ENCODE measurements at places on chromosomes 6 and 20.

DNA sequence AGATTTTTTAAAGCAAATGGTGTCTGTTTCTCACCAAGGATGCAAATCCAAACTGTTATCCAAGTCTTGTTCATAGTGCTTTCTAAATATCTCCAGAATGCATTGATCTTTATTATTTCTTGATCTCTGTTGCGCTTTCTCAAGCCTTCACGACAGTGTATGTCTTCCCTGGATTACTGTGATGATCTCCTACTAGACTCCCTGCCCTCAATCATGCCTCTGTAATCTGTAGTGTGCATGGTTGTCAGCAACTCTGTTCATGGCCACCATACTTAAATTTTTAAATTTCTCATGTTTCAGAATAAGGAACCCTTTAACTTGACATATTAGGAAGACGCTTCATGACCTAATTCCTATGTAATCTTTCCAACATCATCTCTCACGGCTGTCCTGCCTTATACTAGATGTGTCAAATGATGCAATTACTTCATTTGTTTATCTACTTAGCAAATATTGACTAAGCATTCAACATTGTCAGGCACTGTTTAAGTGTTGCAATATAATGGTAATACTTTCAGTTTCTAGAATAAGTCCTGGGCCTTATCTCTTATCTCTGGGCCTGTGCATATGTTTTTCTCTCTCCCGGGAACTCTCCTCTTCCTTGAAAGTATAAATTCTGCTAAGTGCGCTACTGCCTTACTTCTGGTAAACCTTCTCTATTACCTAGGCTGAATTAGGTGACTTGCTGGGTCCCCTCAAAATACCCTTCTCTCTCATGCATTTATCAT is 25.6 kb upstream of the AHI1 start:
- DNase-seq, result no peak

- DNase-seq, result no peak
Measured at GRCh38 chr6:135030532-135031178, 24.0 kb downstream of the HBS1L start.

- no peak for DNase-seq
Measured at GRCh38 chr6:119467488-119468081, 118.0 kb upstream of the MAN1A1 start.

DNA sequence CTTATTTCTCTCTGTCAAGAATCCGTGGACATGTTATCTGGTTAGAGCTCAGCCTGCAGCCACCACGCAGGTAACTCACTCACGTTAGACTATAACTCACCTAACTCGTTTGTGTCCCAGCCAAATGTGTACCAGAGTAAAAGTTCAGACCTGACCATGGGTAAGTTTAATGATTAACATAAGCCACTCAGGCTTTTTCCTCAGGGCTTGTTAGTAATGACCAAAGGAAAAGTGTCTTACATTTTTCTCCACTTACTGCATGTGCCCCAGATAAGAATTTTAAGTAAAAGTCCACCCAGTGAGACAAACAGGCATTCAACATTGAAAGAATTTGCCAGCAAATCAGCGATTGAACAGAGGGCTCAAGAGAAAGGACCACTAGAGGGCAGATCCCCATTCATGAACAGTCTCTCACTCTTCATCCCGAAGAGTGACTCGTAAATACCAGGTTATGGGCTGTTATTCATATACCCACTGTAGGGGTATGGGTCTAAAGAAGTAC is at the start of gene PKHD1:
TSS of gene PKHD1 (minus strand) at position 116 of the 502 bp plus-strand sequence. CDS start 2,680 bp downstream, outside the sequence.
- DNase-seq, result no peak

DNA sequence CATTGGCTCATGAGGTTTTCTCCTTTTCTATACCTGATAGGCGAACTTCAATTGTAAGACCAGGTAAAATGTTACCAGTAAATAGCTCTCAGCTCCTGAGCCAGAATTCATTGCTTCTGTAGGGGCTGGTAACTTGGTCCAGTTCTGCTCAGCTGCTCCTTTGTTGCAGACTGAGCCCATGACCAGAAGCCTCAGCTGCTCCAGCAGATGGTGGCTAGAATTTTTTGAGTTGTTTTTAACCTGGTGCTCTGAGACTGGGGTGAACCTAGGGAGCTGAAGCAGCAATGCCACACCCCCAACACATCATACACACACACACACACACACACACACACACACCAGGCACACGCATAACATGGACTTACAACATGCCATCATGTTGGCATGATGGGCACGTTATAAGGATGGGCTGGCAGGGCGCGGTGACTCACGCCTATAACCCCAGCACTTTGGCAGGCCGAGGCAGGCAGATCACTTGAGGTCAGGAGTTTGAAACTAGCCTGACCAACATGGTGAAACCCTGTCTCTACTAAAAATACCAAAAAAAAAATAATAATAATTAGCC is 103.1 kb downstream of the QRSL1 start:
- no peak for DNase-seq

GRCh38 chr6:24980507-24981385 is 45.0 kb upstream of the RIPOR2 start:
- DNase-seq, result no peak

DNA sequence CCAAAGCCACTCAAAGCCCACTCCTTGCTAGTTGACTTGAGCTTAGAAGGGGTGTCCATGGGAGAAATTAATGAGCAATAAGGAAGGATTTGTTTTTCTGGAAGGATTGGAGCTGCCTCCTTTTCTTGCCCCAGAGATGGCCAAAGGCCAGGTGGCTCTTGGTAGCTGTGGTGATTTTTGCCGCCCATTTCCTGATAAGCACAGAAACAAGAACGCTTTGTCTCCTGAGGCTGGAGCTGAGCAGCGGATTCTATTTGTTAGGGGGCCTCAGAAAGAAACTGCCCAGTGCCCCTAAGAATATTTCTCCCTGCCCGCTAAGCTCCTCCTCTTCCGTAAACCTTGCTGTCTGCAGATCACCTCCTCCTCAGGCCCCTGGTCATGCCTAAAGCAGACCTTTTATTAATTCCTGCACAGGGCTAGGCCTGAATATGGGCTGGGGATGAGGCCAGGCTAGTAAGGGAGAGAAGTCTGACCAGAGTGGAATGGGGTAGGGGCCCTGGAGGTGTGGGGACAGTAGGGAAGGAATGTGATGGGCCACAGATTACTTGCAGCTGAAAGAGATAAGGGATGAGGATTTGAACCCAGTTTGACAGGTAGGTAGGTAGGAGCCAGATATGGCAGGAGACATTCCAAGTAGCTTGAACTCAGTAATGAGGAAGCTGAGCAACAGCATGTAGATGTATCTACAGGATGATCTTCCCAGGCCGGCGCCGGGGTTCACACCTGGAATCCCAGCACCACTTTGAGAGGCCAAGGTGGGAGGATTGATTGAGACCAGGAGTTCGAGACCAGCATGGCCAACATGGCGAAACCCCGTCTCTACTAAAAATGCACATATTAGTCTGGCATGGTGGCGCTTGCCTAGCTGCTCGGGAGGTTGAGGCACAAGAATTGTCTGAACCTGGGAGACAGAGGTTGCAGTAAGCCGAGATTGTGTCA is 71.2 kb upstream of the NAA20 start:
- DNase-seq, result no peak

- DNase-seq, result no peak
Measured at GRCh38 chr6:158160932-158161539, 7.0 kb downstream of the SERAC1 start.

GRCh38 chr20:63735859-63736718 is at the start of gene LIME1:
Gene LIME1, plus strand, starts transcription at chr20:63736664. Its CDS starts 886 bp downstream, at chr20:63737550.
- no peak for DNase-seq

GRCh38 chr6:125741336-125741735 is 8.1 kb upstream of the HEY2 start:
- DNase-seq, result no peak

- no peak for DNase-seq
Measured at GRCh38 chr6:46011188-46012085, 4.2 kb downstream of the CLIC5 start.

- DNase-seq, result peak; percentile 71
Measured at GRCh38 chr6:159969204-159969912, 476 bp downstream of the IGF2R start.

- no peak for DNase-seq
Measured at GRCh38 chr6:21610341-21610740, 16.8 kb downstream of the SOX4 start.

GRCh38 chr6:6635869-6636268 is 47.3 kb downstream of the LY86 start:
- no peak for DNase-seq

GRCh38 chr20:44388466-44389023 is 33.0 kb downstream of the HNF4A start:
- DNase-seq, result peak; percentile 82

GRCh38 chr6:129672341-129672682 is 37.7 kb downstream of the ARHGAP18 start:
- no peak for DNase-seq

DNA sequence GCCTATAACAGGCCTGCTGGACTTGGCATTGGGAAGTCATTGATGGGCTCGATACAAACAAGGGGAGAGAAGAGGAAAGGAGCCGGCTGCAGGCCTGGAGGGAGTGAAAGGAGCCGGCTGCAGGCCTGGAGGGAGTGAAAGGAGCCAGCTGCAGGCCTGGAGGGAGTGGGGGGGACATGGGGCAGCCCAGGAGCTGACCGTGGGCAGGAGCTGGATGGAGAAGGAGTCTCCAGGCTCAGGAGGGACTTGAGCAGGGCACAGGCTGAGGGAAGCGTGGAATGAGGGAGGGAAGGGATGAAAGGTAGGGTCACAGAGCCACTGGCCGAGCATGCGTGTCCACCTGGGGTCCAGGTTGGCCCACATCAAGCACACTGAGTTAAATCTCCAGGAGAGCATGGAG is 32.0 kb downstream of the RPP40 start:
- DNase-seq, result no peak

GRCh38 chr6:99276747-99277146 is 72.7 kb downstream of the FAXC start:
- no peak for DNase-seq

- peak; percentile 42 for DNase-seq
Measured at GRCh38 chr6:44263354-44264100, 1.8 kb downstream of the NFKBIE start.

GRCh38 chr6:8743170-8743745 is 307.9 kb upstream of the SLC35B3 start:
- DNase-seq, result no peak

Measured in nephron progenitor cell (in vitro differentiated cells).